8988T (cell line): ENCODE measurements at places on chromosomes 6 and 20.

- no peak for DNase-seq
Measured at GRCh38 chr6:85041376-85041775, 277.0 kb upstream of the TBX18 start.

DNA sequence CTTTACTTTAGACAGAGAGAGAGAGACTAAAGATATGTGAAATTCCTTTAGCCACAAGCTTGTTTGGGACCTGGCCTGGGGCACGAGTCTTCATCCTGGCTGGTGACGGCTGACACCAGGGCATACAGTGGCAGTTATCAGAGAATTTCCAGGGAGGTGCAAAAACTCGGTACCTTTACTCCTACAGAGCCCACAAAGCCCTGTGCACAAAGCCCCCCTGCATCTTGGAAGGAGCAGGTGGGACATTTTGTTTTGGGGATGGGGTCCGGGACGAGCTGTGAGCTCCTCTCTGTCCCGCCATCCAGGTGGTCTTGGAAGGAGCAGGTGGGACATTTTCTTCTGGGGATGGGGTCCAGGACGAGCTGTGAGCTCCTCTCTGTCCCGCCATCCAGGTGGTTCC lies 28.9 kb downstream of the RPP40 start:
- DNase-seq: no peak

GRCh38 chr6:35213824-35214756 lies at the start of gene SCUBE3:
TSS of gene SCUBE3 (plus strand) at chr6:35213956. CDS start at chr6:35214419, 463 bp downstream.
- DNase-seq: peak; percentile 91

- DNase-seq: no peak
Measured at GRCh38 chr6:157838718-157839430, 15.8 kb downstream of the SNX9 start.

DNA sequence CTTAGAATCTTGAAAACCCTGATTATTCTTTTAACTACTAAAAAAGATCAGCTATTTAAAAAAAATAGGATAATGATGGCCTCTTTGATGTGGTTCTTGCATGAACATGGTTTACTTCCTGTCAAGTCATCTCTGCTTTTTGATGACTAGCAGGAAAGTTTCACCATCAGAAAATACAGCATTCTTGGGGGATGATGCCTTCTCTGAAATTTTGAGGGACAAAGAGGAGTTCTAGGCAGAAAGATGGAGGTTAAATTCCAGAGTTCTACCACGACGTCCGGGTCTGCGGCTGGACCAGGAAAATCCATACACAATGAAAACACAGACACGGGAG lies 130.4 kb downstream of the OLIG3 start:
- no peak for DNase-seq

GRCh38 chr6:87791029-87791428 lies 89.0 kb upstream of the AKIRIN2 start:
- DNase-seq: no peak

DNA sequence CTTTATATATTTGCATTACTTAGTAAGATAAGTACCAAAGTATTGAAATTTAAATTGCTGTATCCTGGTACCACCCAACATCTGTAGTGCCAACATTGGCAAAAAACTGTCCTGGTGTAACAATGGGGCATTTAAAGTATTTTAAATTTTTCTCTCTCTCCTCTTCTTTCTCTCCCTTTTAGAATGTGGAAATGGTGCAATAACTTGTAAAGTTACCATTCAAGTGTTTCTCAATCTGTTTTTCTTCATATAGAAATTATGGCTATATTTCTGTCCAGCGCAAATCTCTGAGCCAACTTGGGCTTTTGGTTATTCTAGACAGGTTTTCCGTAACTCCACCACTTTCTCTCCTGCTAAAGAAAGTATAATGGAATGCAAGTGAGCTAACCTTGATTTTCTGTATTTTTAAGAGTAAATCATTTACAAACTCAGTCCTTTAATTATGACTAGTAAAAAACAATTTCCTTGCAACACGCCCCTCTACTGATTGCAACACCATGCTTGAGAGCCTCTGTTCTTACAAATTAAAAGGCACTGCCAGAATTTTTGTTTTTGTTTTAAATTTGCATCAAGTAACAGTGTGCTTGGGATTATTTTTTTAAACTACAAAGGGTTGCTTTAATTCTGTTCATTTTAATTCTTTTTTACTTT lies 324.2 kb upstream of the CITED2 start:
- DNase-seq: no peak

DNA sequence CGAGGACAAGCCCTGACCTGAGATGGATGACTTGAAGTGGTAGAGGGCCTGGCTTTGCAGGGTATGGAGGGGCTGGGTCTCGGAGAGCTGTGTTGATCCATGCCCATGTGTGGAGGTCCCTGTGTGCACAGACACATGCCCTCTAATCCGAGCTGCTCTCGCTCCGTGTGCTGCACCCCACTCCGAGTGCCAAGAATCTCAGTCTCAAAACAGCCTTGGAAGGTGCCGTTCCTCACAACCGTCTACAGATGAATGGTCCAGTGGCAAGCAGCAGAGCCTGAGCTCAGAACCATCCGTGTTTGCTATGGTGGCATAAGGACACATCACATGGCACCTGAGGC lies 92.4 kb downstream of the RAMACL start:
- no peak for DNase-seq

GRCh38 chr20:49215232-49215631 lies 4.0 kb upstream of the DDX27 start:
- no peak for DNase-seq

DNA sequence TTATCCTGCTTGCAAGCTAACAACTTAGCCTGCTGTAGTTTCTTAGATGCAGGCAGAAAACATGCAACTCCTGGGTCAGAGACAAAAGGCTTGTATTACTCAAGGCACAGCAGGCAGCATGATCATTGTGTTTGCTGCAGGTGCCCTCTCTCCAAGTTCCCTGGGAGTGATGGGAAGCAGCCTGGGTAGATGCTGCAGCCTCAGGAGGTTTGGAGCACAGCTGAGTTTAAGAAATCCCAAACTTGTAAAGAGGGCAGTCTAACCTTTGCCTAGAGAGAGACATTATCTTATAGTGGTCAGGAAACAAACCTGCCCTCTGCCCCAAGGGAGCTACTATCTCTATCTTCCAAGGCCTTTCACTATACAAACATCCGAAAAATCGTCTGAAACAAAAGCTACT lies 61.1 kb downstream of the PFDN4 start:
- no peak for DNase-seq

DNA sequence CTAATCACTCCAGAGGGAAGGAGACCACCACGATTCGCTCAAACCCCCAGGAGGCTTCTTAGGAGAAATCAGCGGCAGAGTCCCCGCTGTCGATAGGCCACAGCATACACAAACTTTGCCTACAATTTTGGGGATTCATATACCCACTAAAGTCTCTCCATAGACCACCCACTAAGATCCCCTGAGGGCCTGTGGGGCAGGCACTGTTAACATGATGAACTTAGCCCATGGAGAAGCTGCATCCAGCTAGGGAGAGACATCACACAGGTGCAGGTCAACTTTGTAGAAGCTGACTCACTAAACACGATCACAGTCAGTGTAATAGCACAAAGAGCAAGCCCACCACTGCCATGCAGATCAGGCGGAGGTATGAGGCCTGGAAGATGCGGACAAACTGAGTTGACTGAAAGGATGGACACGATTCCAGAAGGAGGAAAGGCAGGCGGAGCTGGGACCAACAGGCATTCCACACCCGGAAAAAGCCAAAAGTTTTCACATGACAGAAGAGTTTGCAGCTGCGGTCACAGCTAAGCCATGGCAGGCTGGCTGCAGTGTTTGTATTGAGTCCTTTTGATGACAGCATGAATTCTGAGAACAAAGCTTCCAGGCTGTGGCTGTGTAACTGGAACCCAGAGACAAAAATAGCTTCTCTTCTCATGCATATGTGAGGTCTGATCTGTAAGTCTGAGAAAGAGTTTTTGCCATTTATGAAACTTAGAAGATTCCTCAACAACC lies 75.7 kb upstream of the QKI start:
- DNase-seq: no peak

GRCh38 chr6:165059032-165059431 lies 250.4 kb downstream of the C6orf118 start:
- no peak for DNase-seq

DNA sequence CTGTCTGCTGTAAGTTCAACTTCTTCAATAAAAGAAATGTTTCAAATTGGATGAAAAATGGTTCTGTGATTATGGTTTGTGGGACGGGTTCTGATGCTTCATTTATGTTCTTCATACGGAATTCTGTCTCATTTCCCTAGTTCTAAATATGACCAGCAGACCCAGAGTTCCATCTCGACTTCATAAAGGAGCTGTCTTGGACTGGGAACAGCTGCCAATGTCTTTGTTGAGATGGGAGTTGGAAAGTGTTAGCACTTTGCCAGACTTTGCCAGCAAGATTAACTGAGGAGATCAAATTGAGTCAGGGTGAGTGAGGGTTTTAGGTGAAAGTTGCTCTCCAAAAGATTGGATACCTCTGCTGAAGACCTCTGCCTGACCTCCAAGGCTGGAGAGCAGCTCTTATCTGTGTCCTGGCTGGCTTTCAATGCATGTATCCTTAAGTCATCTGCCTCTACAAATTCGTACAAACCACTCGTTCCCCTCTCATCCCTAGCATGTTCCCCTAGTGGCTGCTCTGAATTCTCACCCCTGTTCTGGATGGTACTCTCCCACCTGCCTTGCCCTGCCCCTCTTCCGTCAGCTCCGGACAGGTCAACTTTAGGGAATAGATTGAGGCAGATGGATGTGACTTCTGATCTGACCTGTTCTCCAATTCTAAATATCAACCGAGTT lies at the start of gene EFCAB8:
EFCAB8 (plus strand) TSS at position 223 of the 672 bp plus-strand sequence. CDS start 4,870 bp downstream, outside the sequence.
- no peak for DNase-seq

DNA sequence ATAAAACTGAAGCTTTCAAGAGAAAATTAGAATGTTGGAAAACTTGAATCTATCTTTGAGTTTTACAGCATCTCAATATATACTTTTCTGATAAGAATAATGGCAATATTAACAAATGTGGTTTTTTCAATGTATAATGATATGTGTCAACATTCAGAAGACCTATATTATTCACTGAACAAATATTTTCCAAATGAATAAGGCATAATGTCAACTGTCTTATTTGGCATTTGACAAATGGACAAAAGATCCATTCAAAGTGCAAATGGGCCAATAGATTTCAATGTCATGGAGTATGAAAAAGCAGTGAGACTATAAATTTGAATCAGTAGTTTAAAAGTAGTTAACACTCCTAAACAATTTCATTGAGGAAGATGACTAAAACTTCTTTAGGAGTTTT lies 20.9 kb downstream of the LMBRD1 start:
- DNase-seq: no peak

DNA sequence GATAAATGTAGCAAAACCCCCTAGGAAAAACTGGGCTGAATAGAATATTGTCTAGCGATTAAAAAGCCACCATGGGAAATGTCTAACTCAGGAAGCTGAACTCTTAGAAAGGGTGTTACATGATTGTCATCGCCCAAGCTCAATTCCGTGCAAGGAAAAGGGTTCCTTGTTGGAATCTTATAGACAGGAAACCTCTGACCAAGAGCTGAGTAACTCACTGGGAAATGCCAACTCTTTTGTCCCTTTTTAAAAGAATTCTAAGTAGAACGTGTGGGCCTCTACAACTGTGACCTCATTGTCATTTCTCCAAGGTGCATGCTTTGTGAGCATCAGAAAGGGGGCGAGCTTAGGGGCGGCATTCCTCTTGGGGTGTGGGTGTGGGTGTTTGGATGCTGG lies 88.1 kb downstream of the SYNJ2 start:
- DNase-seq: no peak
